ENCODE measurements at places on chromosomes 12 and 14.
A peak's percentile ranks its signal among the peaks of the same experiment; 100 is the strongest.

- peak; percentile 38 for DNase-seq
Measured at GRCh38 chr12:120100630-120101029, 15.9 kb downstream of the RAB35 start.

GRCh38 chr12:79975143-79975542 is 40.2 kb upstream of the PPP1R12A start:
- no peak for DNase-seq

DNA sequence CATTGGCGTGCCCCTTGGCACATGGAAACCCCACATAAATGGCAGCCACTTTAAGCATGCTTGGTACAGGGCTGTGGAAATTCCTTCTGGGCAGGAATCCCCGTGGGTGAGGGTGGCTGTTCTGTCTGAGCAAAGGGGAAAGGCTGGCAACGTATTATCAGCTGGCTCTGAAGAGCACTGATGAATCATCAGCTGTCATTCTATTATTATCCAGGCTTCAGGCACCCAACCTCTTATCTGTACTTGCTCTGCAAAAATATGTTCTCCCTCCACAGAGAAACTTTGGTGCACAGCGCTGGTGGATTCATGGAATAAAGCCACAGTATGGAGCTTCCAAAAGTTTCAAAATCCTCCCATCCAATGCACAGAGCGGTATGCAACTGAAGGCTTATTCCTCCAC is 167.1 kb downstream of the TBX5 start:
- DNase-seq: peak; percentile 58

GRCh38 chr12:39368096-39368495 is 74.8 kb downstream of the KIF21A start:
- DNase-seq: peak; percentile 5

- DNase-seq: no peak
Measured at GRCh38 chr12:79512068-79512467, 178.7 kb downstream of the PAWR start.

DNA sequence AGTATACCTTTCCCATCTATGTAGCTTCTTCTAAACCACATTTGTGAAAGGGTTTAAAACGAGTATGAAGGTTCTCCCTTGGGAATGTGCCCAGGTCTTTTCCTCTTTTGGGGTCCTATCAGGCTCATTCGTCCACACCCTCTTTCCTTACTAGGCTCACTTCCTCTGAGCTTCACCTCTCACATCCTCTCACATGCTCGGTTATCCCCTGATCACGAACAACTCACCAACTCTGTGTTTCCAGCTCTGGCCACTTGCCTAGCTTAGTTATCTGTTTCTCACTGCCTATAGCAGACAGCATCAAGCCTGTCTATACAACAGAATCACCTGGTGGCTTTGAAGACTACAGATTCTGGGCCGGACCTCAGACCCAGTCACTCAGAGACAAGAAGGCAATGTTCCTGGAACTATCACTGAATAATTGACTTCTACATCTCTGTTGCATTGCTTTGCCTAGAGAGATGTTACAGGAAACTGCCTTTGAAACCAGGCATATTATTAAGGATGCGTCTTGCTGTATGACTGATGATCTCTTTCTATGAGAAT is 158.2 kb downstream of the FOXN3 start:
- no peak for DNase-seq

- DNase-seq: no peak
Measured at GRCh38 chr12:73266206-73266605, 994.0 kb downstream of the TRHDE start.

DNA sequence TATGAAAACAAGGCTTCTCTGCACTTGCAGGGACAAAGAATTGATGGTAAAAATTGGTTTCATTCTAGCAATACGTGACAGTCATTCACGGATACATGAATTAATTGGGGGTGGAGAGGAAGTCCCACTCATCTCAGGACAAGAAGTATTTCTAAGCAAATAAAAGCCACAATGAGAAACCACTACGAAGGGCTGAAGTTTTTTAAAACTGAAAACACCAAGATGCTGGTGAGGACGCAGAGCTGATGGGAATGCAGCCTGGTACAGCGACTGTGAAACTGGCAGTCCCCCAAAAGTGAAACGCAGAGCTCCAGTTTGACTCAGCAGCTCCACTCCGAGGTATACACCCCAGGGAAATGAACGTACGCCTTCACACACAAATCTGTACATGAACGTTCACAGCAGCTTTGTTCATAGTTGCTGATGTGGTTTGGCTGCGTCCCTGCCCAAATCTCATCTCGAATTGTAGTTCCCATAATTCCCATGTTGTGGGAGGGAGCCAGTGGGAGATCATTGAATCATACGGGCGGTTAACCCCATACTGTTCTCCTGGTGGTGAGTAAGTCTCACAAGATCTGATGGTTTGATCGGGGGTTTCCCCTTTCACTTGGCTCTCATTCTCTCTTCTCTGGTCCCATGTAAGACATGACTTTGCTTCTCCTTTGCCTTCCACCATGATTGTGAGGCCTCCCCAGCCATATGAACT is 89.0 kb downstream of the SCARB1 start:
- peak; percentile 80 for DNase-seq

- no peak for DNase-seq
Measured at GRCh38 chr12:131375972-131376345, 334.9 kb upstream of the SFSWAP start.

DNA sequence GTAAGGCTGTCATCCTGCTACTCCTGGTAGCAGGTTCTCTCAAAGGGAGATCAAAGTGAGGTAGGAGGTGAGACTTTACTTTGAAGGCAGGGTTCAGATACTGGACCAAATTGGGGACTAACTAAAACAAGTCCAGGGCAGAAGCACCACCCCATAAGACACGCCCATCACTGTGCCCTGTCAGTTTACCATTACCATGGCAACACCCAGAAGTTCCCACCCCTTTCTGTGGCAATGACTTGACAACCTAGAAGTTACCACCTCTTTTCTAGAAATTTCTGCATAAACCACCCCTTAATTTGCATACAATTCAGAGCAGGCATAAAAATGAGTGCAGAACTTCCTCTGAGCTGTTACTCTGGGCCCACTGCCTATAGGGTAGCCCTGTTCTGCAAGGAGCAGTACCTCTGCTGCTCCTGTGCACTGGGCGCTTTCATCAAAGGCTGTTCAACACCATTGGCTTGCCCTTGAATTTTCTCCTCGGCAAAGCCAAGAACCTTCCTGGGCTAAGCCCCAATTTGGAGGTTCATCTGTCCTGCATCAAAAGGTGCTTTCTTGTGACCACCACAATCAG is 64.8 kb upstream of the MAX start:
- DNase-seq: no peak

DNA sequence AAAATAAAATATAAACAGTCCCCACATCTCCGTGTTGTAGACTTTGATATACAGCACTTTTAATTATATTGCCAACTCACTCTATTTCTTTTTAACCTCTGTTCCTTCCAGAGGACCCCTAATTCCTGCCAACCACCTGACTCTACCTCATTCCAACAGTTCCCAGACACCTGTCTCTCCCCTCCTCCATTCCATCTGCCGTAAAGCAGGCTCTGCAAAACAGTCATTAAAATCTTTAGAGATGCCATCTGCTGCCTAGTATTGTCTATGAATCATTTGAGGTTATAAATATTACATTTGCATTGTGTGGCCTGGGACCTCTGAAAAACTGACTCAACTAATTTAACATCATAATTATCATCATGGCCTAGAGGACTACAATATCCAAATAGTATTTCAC is 148.8 kb upstream of the DCN start:
- no peak for DNase-seq

DNA sequence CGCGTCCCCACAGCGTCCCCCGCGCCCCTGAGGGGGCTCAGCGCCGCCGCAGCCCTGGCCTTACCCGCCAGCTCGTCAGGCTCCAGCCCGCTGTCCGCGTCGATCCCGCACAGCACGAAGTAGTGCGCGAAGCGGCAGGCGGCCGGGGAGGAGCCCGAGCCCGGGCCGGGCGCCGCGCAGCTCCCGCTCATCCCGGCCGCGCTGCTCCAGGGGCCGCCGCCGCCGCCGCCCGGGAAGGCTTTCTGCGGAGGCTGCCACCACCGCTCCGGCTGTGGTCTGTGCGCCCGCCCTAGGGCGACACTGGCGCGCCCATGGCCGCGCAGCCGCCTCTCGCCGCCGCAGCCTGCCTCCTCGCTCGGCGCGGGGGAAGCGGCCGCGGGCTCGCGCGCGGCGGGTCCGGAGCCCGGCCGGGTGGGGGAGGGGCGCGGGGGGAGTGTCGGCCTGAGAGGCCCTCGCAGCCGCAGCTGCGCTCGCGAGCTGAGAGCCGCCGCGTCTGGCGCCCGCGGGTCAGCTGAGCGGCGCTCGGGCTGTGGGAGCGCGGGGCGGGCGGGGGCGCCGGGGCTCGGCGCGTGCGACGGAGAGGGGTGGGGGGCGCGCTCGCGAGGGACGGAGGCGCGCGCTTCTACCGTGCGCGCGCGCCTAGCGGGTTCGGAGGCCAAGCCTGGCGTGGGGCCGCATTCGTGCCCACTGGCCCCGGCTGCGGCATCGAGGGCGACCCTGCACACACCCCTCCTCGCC is at the start of gene DENND5B:
Gene DENND5B (minus strand): TSS at position 495 of the 738 bp plus-strand sequence. CDS start 304 bp downstream, at position 191.
- DNase-seq: peak; percentile 93

GRCh38 chr14:75627406-75627805 is 33.3 kb downstream of the ERG28 start:
- no peak for DNase-seq

GRCh38 chr12:113844495-113845210 is 121.5 kb downstream of the RBM19 start:
- no peak for DNase-seq

DNA sequence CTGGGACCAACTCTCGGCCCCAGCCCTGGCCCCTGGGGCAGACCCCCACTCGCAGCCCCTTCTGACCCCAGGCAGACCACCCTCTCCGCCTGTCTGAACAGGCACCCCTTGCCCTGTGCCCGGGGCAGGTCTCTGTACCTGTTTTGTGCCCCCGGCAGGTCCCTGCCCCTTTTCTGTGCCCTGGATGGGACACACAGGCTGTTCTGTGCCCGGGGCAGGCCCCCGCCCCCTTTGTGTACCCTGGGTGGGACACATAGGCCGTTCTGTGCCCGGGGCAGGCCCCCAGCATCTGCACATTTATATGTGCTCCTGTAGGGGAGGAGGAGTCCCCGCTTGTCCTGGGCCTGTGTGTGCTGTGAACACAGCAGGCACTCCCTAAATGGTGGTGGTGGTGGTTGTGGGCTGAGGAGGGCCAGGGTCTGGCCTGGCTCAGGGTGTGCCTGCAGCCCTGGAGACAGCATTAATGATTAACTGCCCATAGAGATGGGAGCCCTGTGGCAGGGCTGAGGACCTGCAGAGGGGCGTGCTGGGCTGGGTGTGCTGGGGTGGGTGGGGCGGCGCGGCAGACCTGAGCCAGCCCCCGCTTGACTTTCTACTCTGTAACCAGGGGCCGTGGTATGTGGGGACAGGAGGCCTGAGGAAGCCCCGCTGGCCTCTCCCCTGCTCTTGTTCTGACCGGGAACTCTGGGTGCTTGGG is 3.7 kb downstream of the FBRSL1 start:
- DNase-seq: no peak

- DNase-seq: no peak
Measured at GRCh38 chr12:14963520-14963919, 2.1 kb upstream of the ARHGDIB start.

- no peak for DNase-seq
Measured at GRCh38 chr12:52434760-52435530, 774 bp upstream of the KRT75 start.

GRCh38 chr12:1716911-1717310 is 26.0 kb downstream of the ADIPOR2 start:
- no peak for DNase-seq

DNA sequence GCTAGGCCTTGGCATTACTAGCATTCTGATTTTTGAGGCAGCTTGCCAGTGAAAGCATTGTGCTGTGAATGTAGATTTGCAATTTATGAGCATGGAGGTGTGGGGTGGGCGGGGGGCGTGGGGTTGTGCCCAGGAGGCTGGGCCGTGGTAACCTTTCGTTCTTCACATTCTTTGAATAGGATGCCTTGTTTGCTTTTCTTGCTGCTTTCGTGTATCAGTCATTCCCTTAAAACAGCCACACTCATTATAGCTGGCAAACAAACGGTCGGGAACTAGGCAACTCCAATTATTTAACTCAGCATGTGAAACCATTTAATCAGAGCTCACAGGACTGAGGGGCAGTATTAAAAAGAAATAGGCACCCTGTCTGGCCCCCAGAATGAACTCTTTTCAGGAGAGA is 115.9 kb upstream of the PELI2 start:
- DNase-seq: peak; percentile 20

GRCh38 chr14:68881396-68881795 is 88.5 kb upstream of the ZFP36L1 start:
- no peak for DNase-seq

- DNase-seq: no peak
Measured at GRCh38 chr12:54413284-54414190, 5.5 kb downstream of the ITGA5 start.
